Upper lobe of right lung (tissue), 1 donor: ENCODE measurements at places on chromosomes 5 and 9.

- no peak overlapping the region for H3K4me3 ChIP-seq
- no peaks in the 10 kb centered on the region for H3K27me3 ChIP-seq
- DNase-seq, result no peak
- H3K4me1 ChIP-seq, result no peaks in the 10 kb centered on the region
Measured at GRCh38 chr5:92378966-92379611, 996.0 kb upstream of the ARRDC3 start.

- no peak overlapping the region for H3K4me3 ChIP-seq
- DNase-seq, result no peak
- H3K27me3 ChIP-seq, result no peaks in the 10 kb centered on the region
- no peaks in the 10 kb centered on the region for H3K36me3 ChIP-seq
- no peak overlapping the region for H3K27ac ChIP-seq
Measured at GRCh38 chr5:45533663-45534062, 162.5 kb downstream of the HCN1 start.

- peak overlapping the region; percentile 26 for H3K4me3 ChIP-seq
- H3K36me3 ChIP-seq, result no peaks in the 10 kb centered on the region
- no peak for DNase-seq
Measured at GRCh38 chr5:79133121-79133656, 21.6 kb downstream of the BHMT start.

GRCh38 chr5:11620172-11620571 is 284.1 kb downstream of the CTNND2 start:
- H3K4me1 ChIP-seq, result no peaks in the 10 kb centered on the region
- no peak overlapping the region for H3K4me3 ChIP-seq
- no peaks in the 10 kb centered on the region for H3K36me3 ChIP-seq
- no peaks in the 10 kb centered on the region for H3K27me3 ChIP-seq
- no peak overlapping the region for H3K27ac ChIP-seq
- DNase-seq, result no peak

DNA sequence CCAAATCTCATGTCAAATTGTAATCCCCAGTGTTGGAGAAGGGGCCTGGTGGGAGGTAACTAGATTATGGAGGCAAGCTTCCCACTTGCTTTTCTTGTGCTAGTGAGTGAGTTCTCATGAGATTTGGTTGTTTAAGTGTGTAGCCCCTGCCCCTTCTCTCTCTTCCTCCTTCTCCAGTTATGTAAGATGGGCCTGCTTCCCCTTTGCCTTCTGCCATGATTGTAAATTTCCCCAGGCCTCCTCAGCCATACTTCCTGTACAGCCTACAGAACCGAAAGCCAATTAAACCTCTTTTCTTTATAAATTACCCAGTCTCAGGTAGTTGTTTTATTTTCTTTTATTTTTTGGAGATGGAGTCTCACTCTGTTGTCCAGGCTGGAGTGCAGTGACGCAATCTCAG is 18.2 kb upstream of the TXNDC8 start:
- H3K27me3 ChIP-seq, result no peaks in the 10 kb centered on the region
- H3K36me3 ChIP-seq, result no peaks in the 10 kb centered on the region
- no peak overlapping the region for H3K27ac ChIP-seq
- no peak for DNase-seq
- no peak overlapping the region for H3K4me3 ChIP-seq

DNA sequence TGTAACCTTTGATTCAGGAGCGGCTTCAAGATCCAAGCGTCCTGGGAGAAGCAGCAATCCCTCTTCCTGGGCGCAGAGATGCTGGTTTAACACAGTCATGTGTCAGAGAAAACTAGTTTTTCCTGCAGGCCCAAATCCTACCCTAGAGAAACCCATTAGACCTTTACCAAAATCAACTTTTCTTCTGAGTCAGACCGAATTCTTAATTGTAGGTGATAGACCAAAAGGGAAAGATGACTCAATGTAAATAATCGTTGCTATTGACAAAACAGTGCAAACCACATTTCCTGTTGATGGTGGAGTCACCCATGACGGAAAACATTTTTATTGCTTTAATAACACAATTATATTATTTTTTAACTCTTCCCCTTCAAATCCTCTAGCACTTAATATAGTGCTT is 40.1 kb downstream of the SLC1A1 start:
- no peaks in the 10 kb centered on the region for H3K36me3 ChIP-seq
- DNase-seq, result no peak
- no peak overlapping the region for H3K27ac ChIP-seq
- H3K4me1 ChIP-seq, result no peaks in the 10 kb centered on the region

DNA sequence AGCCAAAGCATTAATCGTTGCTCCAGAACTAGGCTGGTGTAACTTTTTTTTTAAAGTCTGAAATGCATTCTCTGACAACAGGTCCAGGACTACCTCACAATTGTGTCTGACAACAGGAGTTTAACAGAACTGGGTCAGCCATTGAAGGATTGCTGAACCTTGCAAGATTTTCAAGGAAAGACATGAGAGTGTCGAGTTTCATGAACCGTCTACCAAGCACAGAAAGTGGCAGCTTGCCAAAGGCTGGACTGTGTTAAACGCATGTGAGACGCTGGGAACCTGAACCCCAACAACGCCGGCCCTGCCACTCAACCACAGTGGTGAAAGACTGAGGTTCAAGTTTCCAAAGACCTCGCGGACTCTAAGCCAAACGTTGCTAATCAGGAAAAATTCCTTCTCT is 79.1 kb downstream of the LHFPL2 start:
- no peaks in the 10 kb centered on the region for H3K27me3 ChIP-seq
- DNase-seq, result no peak
- H3K4me1 ChIP-seq, result peaks cover 39% of the 10 kb centered on the region

DNA sequence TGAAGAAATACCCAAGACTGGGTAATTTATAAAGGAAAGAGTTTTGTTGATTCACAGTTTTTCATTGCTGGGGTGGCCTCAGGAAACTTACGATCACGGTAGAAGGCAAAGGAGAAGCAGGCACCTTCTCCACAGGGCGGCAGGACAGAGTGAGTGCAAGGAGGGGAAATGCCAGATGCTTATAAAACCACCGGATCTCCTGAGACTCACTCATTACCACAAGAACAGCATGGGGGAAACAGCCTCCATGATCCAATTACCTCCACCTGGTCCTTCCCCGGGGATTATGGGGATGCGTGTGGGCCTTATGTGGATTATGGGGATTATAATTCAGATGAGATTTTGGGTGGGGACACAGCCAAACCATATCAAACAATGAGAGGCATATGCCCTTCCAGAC is 18.5 kb upstream of the RORB start:
- DNase-seq, result no peak
- no peaks in the 10 kb centered on the region for H3K4me1 ChIP-seq
- no peaks in the 10 kb centered on the region for H3K27me3 ChIP-seq
- no peak overlapping the region for H3K27ac ChIP-seq
- H3K36me3 ChIP-seq, result no peaks in the 10 kb centered on the region
